Kidney tubule cell (primary cell): ENCODE measurements at places on chromosomes 16 and 17.

GRCh38 chr16:27434141-27435051 lies 32.4 kb downstream of the IL21R start:
- DNase-seq, result no peak

- DNase-seq, result peak; percentile 69
These were observed 64.4 kb upstream of the TBX2 start for GRCh38 chr17:61335105-61335844.

DNA sequence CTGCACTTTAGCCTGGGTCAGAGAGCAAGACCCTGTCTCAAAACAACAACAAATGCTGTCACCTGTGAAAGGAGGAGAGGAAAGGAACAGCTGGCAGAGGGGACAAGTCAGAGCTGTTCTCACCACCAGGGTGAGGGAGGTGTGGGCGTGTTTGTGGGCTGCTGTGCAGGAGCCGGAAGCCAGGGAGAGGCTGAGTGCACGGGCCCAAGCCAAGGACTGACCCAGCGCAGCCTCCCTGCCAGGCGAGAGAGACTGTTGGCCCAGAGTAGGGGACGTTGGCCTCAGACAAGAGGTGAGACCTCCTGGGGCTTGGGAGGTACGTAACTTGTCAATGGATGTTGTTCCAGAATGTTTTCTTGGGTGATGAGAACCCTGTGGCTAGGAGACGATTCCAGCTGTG lies 10.7 kb downstream of the SPNS2 start:
- DNase-seq, result no peak

DNA sequence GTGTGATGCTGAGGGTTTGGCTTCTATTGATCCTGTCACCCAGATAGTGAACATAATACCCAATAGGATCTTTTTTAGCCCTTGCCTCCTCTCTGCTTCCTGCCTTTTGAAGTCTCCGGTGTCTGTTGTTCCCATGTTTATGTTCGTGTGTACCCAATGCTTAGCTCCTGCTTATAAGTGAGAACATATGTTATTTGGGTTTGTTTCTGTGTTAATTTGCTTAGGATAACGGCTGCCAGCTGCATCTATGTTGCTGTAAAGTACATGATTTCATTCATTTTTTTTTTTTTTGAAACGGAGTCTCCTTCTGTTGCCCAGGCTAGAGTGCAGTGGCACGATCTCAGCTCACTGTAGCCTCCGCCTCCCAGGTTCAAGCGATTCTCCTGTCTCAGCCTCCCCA lies 23.0 kb downstream of the DUS2 start:
- DNase-seq, result no peak

DNA sequence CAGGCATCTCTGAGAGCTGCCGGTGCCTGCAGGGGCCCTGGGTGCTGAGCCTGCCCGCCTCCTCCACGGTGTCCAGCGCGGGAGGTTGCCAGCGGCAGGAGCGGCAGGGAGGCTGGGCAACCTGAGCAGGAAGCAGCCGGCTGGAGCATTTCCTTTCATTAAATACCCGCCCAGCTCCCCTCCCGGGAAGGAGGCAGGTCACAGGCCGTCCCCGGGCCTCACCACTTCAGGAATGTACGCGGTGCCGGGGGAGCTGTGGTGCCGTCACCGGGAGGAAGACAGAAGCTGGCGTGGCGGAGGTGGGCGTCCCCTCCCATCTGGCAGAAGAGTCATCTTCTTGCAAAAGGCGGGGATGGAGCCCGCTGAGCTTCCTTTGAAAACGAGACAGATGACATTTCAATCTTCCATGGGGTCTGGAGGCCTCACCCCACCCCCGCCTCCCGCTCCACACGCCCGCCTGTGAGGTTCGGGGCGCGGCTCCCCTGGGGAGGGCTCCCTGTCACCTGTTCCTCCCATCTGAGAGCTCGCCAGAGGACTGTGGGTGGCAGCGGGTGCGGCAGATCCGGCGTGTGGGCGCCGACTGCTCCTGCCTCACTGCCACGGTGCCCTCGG lies 16.0 kb downstream of the SOX8 start:
- DNase-seq, result peak; percentile 89

GRCh38 chr17:37849617-37849972 lies 74.6 kb upstream of the TBC1D3K start:
- DNase-seq, result no peak

DNA sequence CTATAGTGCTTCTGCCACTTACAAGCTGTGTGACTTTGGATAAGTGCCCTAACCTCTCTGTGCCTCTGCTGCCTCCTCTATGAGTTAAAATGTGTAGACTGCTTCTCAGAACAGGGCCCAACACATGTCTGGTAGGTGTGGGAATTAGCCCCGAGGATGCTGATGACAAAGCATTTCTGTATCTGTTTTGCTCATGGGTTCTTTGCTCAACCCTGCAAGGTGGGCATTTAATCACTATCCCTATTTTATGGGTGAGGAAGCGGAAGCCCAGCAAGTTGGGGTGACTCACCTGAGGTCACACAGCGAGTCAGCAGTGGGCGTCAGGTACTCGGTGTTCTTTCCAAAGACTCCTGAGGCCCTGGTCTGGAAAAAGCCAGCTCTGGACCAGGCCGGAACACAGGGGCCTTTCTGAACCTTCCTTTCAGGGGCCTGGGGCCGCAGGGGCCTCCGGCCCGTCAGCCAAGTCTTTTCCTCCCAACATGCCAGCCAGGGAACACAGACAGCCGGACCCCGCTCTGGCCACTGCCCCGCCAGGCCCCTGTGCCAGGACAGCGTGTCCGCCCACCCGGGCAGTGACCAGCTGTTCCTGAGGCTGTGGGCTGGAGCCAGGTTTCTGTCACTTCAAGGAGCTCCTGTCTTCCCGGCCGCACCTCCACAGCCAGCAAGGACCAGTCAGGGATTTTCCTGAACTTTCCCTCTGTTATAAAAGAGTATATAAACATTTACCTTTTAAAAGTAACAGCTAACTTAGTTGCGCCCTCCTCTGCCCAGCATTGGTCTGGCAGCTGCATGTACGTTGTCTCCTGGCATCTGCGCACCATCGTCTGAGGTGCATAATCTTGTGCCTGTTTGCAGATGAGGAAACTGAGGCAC lies 62.5 kb downstream of the SREBF1 start:
- DNase-seq, result peak; percentile 85

- no peak for DNase-seq
These were observed 137.9 kb downstream of the SLC39A11 start for GRCh38 chr17:72954579-72954978.

DNA sequence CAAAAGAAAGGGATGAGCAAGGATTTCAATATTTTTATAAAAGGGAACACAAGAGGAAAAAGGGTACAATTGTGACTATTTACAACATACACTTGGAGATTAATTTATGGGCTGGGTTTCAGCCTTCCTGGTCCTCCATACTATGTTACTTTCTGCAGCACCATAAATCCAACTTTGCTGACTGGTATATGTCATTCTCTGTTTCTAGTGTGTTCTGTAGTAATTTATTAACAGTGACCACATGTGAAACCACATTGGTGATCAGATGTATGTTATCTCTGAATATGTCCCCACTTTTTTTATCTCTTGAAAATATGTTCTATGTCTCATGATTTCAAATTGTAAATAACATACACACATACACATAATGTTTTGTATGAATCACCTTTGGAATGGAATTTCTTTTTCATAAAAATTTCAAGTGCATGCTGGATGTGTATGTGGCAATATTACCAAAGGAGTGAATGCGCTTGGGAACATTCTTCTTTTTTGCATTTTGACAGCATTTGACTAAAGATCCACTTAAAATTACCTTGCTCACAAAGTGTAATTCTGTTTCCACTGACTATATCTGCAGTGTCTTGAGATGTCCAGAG lies 2.9 kb upstream of the LYRM9 start:
- no peak for DNase-seq

- no peak for DNase-seq
These were observed 44.7 kb downstream of the FOXK2 start for GRCh38 chr17:82564241-82564640.

GRCh38 chr16:88483392-88483641 lies 30.2 kb downstream of the ZFPM1 start:
- no peak for DNase-seq

DNA sequence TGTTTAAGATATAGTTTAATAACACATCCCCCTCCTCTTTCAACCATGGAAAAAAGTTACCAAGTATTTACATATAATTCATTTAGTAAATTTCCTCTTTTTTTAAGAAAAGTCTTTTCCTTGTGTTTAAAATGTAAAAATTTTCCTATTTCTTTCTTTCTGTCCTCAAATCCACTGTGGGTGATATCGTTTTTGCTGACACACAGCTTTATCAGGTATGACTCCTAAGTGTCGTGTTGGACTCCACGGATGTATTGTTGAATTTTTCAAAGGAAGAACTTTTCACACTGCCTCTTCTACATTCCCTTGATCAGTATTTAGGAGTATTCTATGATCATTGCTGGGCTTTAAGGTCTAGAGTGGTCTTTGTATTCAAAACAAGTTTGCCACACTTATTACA lies 33.1 kb downstream of the CYLD start:
- DNase-seq, result no peak

DNA sequence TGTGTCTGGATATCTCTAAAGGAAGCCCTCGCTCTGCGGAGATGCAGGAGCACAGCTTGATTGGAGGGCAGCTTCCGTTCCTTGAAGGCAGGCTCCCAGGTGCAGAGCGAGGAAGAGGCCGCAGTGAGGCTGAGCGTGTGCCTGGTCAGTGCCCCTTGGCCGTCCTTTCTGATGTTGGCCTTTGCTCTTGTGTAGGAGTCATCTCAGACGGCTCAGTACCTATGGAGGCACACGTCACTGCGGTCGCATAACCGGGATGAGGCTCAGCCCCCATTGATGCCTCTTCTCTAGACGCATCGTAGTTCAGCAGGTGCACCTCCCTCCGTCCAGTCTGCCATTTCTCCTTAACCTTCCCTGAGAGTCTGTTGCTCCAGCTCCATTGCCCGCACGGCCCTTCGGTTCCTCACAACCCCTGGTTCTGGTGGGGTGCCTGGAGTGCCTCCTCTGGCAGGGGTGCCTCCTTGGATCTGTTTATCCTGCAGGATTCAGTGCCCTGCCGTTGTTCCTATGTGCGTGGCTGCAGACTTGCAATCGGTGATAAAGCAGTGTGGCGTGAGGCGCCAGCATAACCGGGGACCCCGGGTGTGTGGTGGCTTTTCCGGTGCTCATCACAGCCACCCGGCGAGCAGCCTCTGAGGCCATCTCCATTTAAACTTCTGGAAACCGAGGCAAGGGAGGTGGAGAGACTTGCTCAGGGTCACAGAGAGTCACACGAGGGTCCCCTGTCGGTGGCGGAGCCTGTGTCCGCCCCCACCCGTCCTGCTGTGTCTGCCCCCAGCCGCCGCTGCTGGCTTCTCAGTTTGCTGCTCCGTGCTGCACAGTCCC lies 188.8 kb upstream of the CHMP6 start:
- no peak for DNase-seq

DNA sequence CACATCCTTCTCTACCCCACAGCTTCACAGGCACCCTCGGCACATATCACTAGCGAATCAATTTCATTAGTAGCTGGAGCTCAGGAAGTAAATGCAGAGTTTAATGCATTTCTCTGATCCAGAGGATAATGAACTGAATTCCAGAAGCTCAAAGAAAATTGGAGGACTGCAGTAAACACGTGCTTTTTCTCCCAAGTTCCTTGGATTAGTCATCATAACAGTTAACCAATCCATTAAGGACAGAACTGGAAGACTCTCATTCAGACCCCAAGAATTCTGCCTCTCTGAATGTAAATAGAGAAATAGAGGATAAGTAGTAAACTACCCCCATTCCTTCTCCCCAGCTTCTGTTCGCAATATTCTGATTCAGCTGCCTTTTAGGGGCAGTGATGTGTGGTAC lies 40.7 kb downstream of the DUSP14 start:
- no peak for DNase-seq

DNA sequence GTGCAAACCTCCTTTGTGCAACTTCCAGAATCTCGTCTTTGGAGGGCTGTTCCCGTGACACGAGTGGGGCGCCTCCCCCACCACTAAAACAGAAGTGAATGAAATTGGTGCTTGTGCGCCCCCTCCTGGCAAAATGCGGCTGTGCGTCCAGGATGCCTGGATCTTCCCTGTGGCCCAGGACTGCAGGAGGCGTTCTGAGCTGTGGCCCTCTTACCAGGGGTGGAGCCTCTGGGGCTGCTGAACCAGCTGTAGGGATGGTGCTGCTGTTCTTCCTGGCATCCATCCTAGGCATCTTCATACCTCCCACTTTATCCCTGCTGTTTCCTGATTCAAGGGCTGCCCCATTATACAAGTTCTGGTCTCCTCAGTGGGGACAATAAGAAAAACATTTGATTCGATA lies 18.5 kb upstream of the NAGLU start:
- DNase-seq, result peak; percentile 83

DNA sequence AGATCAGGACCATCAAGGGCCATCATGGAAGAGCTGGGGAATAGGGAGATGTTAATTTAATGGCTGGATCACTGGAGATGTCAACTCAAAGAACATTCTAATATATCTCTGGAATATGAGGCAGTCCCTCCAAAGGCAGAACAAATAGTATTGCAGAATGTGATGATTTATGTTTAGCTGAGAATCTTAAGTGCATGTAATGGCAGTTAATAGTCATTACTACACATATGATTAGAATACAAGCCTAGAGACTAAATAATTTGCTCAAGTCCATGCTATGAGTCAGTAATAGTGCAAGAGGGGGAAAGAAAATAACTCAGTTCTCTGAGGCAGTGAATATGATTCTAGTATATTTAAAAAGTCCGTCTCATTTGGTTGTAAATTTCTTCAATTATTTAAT lies 32.3 kb downstream of the SNTB2 start:
- DNase-seq, result no peak

DNA sequence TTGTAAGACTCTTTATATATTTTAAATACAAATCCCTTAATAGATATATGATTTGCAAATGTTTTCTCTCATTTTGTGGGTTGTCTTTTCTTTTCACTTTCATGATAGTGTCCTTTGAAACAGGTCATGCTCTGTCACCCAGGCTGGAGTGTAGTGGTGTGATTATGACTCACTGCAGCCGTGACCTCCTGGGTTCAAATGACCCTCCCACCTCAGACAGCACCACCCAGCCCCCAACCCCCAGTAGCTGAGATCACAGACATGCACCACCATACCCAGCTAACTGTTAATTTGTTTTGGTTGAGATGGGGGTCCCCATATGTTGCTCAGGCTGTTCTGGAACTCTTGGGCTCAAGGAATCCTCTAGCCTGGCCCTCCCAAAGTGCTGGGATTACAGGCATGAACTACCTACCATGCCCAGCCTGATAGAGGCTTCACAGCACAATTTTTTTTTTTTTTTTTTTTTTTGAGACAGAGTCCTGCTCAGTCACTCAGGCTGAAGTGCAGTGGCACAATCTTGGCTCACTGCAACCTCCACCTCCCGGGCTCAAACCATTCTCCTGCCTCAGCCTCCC lies 18.5 kb upstream of the TMIGD1 start:
- peak; percentile 67 for DNase-seq

- peak; percentile 25 for DNase-seq
These were observed 13.9 kb downstream of the NUP93 start for GRCh38 chr16:56743840-56744239.

DNA sequence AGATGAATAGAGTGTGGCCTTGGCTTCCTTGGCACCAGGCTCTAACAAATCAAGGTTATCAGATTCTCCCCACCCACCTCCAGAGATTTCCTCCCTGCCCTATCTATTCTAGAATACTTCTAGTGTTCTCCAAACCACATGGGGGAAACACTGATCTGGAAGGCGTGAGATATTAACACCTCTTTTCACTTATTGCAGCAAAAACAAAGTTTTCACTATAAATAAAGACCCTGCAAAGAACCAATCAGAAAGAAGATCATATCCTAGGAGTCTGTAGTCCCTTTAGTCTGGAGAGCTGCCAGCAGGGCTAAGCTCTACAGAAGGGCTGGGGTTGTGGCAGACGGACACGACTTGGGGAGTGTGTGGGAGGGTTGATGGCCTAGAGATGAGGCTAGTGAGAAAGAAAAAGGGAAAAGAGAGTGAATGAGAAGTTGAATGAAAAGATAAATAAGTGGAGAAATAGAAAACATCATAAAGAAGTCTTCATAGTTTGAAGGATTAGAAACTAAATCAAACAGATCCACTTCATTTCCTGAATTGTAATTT lies 8.6 kb upstream of the SKAP1 start:
- no peak for DNase-seq
